ENCODE measurements at places on chromosomes 11 and 22.

DNA sequence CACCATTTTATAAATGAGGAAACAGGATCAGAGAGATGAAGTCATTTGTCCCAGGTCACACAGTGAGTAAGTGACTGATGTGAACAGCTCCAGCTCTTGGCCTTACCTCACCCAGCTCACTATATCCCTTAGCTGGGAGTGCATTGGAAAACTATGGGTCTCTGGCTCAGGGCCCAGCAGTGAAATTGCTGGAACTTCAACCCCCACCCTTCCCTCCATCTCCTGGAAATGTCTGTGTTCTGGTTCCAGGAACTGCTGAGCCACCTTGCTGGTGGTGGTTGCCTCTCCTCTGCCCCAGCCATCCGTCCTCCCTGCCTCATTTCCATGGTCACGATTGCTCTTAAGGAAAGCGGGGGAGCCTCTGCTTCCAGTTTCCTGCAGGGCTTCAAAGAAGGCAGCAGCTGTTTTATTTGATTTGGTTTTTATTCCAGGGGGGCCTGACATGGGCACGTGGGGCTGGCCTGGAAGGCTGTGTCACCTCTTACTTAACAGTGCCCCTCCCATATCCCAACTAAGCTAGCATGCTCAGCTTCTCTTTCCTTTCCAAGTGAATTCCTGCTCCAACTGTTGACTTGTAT is 46.2 kb upstream of the CSTF3 start:
- peak; percentile 76 for ATAC-seq

- no peak for ATAC-seq
These were observed 2.6 kb downstream of the ANKRD13D start for GRCh38 chr11:67291481-67292381.

- no peak for ATAC-seq
These were observed 4.2 kb upstream of the CTR9 start for GRCh38 chr11:10746871-10747270.

GRCh38 chr11:5102246-5102645 is 32.9 kb downstream of the OR52E1 start:
- ATAC-seq = no peak

DNA sequence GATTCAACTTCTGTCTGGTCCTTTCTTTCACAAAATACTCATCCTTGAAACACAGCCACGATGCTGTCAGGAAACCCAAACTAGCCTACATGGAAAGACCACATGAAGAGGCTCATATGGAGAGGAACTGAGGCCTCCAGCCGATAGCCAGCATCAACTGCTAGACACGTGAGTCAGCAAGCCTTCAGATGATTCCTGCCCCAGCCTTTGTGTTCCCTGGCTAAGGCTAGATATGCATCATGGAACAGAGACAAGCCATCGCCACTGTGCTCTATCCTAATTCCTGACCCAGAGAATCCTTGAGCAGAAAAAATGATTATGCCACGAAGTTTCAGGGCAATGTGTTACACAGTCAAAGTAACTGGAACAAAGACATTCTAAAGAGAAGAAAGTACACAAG is 75.5 kb downstream of the ENTHD1 start:
- ATAC-seq = no peak

DNA sequence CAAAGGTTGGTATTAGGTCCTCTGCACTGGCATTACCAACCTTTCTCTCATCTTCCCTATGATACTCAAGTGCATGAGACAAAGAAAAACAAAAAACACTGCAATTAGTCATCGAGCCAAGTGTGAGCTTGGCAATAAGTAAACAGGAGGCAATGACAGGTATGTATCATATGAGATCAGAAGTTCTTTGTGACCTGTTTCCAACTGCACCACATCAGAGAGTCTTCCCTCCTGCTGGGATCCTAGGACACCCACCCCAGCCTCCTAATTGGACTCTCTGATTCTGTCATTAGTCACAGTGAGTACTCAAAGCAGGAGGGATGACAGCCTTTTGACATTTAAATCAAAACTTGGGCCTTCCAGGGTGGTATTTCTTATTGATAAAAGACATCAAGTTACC is 7.8 kb upstream of the JAML start:
- ATAC-seq = no peak

DNA sequence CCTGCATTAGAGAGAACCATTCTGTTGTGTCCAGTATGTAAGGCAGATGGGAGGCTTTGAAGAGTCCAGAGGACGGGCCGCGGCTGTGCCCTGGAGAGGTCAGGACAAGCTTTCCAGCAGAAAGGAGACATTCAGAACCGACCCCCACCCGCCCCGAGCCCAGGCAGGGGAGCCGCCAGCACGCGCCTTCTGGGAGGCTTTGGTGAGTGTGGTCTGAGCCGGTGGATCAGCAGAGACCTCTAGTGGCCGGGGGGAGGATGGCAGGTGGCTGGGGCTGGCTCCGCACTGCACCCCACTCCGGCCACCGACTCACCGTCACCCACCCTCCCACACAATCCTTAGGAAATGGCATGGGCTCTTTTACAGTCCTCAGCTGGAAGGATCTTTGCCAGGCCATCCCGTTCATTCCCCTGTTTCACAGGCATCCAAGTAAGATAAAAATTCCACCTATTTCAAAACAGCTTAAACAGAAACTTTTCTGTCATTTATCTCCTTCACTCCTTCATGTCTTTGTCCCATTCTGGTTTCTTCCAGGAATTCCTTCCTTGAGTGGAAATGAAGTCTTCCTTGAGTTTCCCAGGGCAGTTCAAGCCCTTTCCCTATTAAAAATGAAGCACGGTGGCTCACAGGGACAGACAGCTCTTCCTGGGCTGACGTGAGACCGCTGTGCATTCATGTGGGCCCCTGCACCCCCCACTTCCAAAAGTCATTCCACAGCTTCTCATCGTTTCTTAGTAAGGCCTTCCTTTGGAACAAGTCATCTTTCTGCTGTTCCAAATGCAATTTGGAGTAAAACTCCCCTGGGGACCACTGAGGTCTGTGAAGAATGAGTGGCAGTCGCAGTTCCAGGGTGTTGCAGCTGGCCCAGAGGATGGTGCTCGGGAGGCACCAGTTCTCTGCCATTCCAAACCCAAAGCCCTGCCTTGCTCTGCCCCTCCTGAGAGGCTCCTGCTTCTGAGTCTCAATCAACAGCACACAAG is 91.0 kb downstream of the FEZ1 start:
- ATAC-seq = peak; percentile 89

DNA sequence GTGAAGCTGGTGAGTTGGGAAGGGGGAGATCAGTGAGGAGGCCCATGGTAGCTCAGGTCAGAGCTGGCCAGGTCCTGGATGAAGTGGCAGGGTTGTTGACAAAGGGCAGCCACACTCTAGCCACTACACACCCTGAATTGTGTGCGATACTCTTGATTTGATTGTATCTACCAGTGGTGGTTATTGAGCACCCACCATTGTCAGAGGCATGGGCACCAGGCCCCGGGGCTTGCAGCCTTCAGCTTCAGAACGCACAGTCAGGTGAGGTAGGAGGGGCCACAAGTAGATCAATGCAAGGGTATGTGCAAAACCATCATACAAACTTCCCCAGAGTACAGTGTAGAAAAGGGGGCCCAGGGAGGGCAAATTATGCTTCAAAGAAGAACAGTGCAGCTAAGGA is 38.1 kb downstream of the MICAL2 start:
- no peak for ATAC-seq

DNA sequence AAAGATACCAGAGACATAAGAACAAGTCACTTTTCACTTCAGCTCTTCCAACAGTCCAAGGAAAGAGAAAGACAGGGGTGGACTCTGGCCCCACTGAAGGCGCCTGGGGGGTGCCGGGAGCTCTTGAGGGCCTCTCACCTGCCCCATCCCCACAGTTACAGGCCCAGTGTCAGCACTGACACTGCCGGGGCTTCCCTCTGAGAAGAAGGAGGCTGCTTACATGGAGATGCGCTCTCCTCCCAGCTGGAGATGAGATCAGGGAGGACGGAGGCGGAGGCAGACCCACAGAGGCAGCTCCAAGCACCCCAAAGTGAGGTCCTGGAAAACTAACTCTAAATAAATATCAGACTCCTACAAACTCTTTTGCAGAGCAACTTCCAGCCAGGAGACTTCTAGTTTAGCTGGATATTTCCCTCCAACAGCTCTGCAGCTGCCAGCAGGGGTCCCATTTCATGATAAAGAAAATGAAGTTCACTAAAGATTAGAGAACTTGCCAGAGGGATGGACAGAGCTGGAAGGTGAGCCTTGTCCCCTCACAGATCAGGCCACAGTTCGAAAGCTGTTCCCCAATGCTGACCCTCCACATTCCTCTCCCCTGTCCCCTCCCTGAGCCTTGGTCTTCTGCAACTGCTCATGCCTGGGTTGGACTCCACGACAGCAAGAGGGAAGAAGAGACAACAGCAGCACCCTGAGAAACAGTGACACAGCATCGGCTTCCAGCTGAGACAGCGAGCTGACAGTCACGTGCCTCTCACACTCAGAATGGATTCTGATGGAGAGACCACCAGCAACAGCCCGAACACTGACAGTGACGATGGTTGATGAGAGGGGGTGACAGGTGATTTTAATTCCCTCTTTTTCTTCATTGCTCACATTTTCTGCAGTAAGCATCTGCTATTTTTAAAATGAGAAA is 5.8 kb downstream of the CARS1 start:
- ATAC-seq = no peak

- ATAC-seq = peak; percentile 54
These were observed 19.4 kb upstream of the MALAT1 start for GRCh38 chr11:65479184-65480145.

- ATAC-seq = peak; percentile 99
These were observed 29.7 kb upstream of the DDX6 start for GRCh38 chr11:118820412-118821357.

DNA sequence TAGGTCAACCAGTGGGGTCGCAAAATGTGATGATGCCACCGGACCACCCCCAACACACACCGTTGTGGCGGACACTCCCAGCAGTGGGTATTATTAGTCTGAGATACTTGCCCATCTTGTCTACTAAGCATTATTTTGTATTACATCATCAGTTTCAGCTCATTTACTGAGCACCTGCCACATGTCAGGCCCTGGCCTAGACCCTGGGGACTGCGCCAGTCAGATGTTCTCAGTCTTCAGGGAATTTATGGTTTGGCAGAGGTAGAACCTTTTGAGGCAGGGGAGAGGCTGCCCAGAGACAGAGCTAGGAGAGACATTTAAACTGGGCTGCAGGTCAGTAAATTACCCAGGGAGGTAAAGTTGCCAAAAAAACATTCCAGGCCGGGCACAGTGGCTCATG is 43.1 kb upstream of the GCAT start:
- ATAC-seq = peak; percentile 44
